ENCODE measurements at places on chromosomes 2 and 18.

DNA sequence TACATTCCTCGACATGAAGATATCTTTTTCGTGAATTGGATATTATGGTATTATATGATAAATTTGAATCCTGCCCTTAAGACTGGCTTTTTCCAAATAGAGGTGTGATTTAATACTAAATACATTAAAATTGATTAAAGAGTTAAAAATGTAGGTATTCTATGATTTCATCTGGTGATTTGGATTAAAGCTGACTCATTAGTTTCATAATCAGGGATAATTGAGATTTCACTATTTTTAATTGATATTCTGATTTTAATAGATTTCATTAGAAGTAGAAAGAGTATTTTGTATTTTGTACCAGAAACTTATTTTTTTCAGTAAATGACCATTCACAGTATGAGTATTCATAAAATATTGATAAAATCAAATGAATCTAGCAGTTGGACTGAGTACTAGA is 524.1 kb downstream of the PLCL1 start:
- DNase-seq, result no peak

- no peak for DNase-seq
Measured at GRCh38 chr2:138017824-138018223, 53.6 kb downstream of the HNMT start.

- no peak for DNase-seq
Measured at GRCh38 chr2:75067506-75067905, 109.1 kb downstream of the POLE4 start.

GRCh38 chr2:33491441-33492084 is 15.1 kb downstream of the RASGRP3 start:
- no peak for DNase-seq

GRCh38 chr2:10880586-10881321 is 31.0 kb upstream of the KCNF1 start:
- no peak for DNase-seq

DNA sequence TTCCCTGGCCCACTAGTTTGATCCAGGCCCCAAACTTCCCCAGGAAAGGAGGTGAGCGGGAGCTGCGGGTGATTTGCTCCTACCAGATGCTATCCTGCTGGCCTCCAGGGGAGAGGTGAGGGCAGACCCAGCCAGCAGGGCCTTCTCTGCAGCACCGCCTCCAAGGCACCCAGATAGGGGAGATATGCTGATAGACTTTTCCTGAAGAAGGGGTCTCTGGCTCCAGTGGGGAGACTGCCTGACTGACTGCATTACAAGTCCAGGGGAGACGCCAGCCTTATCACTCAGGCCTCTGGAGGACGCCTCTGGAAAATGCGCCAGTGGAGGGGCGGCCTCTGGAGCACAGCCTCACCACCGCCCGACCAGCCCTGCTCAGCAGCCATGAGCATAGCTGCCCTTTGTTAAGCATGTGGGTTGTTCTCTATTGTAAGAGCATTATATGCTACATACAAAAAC is 60.6 kb upstream of the SMAD7 start:
- DNase-seq, result no peak

DNA sequence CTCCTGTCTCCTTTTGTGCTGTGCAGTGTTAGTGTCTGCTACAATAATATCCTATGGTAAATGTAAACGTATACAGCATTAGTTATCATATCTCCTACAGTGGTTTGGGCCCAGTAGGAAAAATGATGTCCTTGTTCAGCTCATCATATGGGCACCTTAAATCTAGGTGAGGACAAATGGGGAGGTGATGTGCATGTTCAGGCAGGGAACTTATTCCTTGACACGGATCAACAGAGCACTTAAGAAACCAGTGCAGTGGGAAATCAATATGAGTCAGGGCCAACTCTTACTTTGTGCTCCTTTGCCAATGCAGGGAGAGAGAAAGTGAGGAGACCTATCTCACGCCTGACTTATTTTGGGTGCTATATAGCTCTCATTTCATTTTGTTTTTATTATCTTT is 76.4 kb downstream of the KLHL14 start:
- no peak for DNase-seq

DNA sequence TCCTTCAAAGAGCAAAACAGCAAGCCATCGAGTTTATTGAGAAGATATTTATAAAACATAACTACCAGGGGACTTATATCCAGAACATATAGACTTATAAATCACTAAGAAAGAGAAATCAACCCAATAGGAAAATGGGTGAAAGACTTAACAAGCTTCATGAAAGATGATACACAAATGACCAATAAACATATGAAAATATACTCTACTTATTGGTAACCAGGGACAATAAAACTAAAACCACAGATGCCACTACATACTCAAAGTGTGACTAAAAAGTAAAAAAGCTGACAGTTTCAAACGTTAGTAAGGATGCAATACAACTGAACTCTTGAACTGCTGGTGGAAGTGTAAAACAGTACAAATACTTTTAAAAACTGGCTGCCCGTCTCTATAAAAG is 154.3 kb downstream of the TMEM163 start:
- DNase-seq, result no peak

DNA sequence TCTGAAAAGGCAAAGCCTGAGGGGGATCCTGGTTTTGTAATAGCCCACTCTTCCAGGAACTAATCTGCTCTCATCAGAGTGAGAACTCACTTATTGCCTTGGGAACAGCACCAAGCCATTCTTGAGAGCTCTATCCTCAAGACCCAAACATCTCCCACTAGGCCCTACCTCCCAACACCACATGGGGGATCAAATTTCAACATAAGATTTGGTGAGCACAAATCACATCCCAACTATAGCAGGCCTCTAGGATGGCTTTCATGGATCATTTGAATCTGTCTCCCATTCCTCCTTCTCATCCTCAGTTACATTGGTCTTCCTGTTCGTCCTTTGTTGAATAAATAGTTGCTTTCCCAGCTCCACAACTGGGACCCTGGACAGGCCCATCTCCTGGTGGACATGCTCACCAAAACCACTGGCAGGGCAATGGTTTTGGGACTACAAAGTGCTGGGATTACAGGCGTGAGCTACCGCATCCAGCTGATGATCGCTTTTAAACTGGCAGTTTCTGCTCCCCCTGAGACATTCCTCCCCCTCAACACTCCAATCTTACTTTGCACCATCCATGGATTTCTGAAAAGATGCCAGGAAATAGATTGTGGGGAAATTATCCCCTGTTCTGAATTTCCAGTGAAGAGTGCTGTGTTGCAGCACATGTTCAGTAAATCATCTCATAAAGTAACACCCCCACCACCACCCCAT is 42.6 kb downstream of the MCFD2 start:
- DNase-seq, result no peak

DNA sequence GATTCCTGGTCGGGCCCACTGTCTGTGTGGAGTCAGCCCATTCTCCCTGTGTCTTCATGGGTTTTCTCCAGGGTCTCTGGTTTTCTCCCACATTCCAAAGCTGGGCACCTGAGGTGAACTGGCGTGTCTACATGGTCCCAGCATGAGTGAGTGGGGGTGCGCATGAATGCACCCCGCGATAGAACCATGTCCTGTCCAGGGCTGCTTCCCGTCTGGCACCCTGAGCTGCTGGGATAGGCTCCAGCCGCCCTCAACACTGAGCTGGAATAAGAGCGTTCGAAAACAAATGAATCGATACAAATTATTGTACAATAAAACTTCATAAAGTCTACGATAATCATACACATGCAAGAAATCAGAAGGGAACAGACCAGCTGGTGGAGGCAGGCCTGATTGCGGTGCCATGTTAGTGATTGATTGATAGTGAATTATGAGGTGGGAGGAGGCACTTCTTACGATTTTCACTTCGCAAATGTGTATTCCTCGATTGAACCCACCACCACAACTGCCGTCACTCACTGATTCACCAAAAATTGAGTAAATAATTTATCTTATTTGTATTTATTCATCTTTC is 186.6 kb downstream of the MGAT5 start:
- no peak for DNase-seq

GRCh38 chr2:29448096-29448688 is 333.0 kb downstream of the CLIP4 start:
- no peak for DNase-seq

GRCh38 chr18:54822872-54823845 is 5.1 kb upstream of the RAB27B start:
- DNase-seq, result no peak

DNA sequence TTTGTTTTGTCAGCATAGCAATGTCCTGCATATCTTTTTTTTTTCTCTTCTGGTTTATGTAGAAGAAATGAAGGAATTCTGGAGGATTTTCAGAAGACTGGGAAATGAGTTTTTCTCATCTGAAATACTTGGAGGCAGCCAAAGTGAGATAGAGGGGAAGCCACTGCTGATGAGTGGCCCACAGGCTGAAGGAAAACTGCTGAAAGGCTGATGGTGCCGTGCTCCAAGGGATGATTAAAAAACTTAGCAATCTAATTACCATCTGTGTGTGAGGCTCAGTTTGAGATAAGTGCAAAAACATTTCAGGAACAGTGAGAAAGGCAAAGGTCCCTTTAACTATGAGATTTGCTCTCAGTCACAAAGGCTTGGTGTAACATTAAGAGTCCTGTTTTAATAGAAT is 98.5 kb downstream of the EVA1A start:
- no peak for DNase-seq

DNA sequence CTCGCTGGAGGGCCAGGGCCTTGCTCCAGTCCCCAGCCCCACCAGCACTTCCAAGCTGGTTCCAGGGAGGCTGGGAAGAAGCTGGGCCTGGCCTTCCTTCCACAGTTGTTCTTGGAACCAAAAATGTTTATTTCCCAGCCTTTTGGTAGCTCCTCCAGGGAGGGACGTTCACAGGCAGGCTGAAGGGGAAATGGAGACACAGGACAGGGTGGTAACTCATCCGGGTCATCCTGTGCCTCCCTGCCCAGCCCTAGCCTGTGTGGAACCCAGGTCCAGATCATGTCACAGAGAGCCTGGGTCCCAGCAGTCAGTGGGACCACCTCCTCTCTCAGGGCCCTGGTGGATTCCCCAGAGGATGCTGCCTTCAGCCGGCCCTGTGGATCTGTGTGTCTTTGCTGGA is 12.5 kb upstream of the ARMC9 start:
- DNase-seq, result no peak

DNA sequence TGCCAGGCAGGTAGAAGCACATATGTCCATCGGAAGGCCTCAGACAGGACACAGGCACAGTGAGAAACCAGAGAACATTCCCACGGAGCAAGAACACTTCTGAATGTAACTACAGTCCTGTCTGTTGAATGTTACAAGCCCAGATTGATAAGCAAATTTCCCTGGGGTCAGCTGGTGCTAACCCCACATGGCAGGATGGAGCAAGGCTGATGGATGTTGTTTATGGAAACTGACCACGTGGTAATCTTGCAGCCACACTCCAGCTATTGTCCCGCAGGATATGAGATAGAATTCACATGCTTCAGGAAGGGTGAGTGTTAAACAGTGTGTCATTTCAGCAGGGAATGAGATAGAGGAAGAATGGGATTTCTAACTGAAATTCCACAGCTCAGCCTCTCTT is 138.8 kb upstream of the COPS8 start:
- DNase-seq, result no peak

DNA sequence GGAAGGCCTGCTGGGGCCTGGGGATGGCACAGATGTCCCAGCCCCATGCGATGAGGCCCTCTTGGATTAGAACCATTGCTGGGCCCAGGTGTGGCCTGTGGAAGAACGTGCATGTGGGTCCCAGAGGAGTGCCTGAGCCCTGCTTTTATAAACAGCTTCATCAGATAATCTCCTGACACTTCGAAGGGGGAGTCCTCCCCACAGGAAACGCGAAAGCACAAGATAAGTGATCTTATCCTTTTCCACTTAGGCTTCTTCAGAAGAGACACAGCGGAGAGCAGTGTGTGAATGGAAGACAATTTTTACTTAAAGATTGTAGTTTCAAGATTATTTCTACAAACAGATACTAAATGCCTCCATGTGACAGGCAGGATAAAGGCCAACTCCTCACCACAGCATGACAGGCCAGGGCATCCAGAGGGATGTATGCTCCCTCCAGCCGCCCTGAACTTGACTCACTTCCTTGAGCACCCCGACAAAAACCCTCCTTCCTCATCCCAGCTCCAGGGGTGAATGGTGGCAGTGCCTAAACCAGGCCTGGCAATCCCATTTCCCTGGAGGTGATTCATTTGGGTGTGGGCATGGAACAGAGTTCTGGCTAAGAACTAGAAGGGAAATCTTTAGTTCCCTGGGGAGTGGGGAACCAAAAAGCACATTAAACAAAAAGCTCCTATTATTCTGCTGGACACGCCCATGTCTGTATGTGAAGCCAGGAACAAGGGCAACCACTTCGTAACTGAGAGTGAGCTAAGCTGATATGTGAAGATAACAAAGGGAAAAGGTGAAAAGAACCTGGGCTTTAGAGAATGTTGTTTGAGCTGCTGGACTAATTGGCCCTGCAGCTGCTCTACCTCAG is 56.2 kb upstream of the TMEM163 start:
- DNase-seq, result no peak

DNA sequence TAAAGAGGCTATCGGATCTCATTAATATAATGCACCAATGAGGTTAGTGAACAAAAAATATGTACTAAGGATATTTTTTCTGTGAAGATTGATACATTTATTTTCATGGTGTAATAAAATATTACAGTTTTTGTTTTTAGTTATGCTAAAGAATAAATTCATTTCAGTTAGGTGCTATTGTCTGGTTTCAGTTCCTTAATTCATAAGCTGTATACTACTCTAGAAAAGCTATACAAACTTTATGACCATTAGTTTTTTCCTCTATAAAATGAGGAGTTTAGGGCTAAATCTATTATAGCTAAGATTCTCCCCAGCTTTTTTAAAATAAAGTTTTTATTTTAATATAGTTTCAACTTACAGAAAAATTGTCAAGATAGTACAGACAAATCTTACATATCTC is 1311.7 kb upstream of the NXPH2 start:
- DNase-seq, result no peak

DNA sequence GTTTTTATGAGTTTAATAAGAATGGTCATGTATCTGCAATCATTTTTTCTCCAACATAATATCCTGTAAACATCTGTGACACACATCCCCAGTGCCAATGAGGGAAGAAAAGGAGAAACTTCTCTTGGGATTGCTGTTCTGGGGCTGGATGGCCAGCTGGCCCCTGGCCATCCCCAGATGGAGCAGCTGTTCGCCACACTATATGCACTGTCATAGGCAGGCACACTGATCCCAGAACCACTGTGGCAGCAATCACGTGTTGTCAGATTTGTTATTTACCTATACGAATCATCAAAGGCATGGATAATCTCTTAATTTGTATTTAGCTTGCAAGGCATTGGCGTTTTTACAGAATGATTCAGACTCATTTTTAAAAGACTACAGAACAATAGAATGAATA is 167.6 kb upstream of the ACAA2 start:
- no peak for DNase-seq

GRCh38 chr18:10072671-10073175 is 158.9 kb downstream of the VAPA start:
- no peak for DNase-seq

DNA sequence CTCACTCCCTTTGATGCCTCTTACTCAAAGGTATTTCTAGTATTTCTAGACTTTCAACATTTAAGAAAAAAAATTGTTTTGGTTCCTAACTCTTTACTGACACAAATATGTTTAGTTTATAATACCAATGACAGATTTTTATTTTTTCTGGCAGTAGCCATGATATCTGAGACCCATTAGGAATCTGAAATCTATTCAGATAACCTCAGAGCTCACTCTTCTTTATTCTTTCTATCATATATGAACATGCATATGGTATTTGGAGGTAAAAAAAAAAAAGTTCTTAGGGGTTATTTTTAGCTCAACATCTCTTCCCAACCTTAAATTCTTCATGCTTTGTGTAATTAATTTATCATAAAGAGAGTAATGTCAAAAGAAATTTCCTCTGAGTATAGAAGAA is 465.5 kb downstream of the CDH2 start:
- no peak for DNase-seq

All from activated CD4-positive, alpha-beta T cell treated with anti-CD3 and anti-CD28 coated beads for 48 hours (primary cell).